ENCODE measurements at places on chromosomes 13 and 19. TPM values are rescaled to one million over a fixed set of nuclear protein-coding genes. Genes with fewer than 3 reads are reported as not detected.

Gene DLL3
- total RNA-seq, result 0.22 TPM

Gene CYP4F3
- total RNA-seq, result not detected

Gene CKAP2
- 16.8 TPM for total RNA-seq

Gene LHB
- not detected for total RNA-seq

Gene KLK14
- total RNA-seq, result not detected

Gene FGF21
- total RNA-seq, result not detected

Gene NTN5
- not detected for total RNA-seq

Gene MAMSTR
- 0.22 TPM for total RNA-seq

Gene PGLYRP2
- total RNA-seq, result not detected

Gene NEK3
- total RNA-seq, result 13.5 TPM

Gene MCEMP1
- total RNA-seq, result not detected

Gene SUPT5H
- total RNA-seq, result 26.6 TPM

Measured in lung microvascular endothelial cell (primary cell).